ENCODE measurements at places on chromosomes 7 and 10.

GRCh38 chr10:121078672-121079102 lies 227.5 kb downstream of the WDR11 start:
- no peak for DNase-seq

DNA sequence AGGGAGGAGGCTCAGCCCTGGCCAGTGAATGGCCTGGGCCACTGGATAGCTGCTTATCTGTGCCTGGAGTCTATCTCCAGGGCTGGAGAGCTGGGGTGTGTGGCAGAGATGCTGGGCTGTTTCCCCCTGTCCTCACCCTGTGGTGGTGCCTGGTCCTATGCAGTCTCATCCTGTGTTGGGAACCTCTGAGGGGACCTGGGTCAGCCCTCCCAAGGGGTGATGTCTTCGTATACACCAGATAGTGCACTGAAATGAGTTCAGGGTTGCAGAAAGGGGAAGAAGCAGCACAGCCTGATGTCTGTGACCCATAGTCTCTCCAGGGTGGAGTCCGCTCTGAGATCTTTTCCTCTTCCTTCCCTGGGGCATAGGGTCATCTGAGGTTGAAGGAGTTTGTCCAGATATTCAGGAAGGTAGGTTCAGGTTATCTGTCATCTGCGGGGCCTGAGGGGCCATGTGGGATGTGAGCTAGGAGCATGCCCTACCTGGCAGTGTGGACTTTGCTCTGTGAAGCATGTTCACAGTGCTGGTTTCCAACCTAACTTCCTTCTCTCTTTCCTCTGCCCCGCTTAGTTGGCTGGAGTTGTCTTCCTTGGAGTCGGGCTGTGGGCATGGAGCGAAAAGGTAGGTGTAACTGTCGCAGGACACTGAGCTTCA lies 33.4 kb upstream of the SH2D4B start:
- DNase-seq: no peak

GRCh38 chr10:53687800-53688199 lies 915.2 kb upstream of the MBL2 start:
- no peak for DNase-seq

DNA sequence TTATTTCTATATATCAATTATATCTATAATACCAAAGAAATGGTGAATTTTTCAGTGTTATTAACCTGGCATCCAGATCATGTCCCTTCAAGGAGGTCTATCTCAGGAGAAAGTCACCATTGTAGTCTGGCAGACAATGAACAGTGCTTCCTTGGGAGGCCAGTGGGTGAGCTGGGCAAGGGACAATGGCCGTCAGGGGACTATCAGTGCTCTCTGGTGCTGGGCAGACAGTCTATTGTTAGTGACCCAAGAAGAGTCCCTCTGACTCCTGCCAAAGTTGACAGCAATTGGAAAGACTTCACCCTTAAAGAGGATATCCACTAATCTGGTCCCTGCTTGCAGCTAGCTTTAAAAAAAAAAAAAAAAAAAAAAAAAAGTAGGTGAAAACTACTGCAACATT lies 7.1 kb downstream of the JAZF1 start:
- DNase-seq: no peak

GRCh38 chr7:50631639-50632038 lies 66.4 kb upstream of the DDC start:
- no peak for DNase-seq

DNA sequence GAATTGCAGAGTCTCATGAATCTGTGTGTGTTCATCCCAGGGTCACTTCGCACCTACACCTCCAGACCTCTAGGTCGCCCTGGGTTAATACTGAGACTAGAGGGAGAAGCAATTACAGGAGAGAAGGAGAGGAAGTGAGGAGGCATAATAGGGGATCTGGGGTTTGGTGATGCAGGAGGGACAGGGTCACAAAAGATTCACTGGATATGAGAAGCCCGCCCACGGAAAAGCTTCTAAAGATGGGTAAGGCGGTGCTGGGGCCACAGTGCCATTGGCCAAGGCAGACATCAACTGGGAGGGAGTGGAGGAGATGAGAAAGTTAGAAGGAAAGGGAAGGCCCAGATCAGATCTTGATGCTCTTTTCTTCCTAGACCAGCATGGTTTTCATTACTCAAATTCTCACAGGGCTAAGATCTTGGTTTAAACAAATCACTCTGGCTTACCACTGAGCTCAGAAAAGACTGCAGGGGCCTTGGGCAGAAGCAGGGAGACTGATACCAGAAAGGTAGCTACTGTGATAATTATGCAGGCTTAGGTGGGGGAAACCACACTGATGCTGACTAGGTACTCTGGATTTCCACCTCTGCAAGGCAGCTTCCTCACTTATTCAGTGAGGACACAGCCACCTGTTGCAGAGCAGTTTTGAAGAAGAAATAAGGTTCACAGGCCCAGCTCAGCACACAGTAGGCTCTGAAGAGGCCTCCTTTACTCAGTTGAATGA lies 17.4 kb upstream of the ZNF273 start:
- DNase-seq: no peak

DNA sequence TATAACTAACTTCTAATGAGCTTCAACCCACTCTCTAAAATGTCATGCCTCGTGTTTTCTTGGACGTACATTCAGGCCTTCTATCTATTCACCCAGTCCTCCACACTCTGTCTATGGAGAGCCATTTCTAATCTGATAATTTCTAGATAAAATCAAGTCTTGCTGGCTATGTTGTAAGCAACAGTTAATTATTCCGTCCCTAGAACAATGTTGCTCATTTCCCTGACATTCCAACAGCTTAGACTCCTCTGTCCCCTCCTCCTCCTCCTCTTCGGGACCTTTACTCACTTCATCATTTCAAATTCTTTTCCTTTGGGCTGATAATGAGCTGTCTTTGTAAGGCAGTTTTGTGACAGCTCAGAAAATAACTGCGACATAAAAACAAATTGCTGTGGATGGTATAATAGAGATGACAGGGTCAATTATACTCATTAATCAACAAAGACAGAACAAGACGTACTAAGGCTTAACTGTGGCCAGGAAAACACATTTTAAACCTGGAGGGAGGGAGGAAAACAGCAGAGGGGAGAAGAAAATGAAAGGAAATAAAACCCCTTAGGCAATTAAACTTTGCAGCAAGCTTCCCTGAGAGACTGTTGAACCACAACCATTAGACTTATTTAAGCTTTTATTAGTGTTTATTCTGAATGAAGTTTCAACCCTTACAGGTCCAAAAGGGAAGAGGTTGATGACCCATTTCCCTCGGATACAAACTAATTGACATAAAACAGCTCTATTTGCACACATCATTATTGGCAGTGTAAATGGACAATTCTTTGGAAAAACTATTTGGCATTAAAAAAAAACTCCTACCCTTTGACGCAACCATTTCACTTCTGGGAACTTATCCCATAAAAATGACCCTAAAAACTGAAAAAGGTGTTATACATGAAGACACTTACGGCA lies 179.1 kb downstream of the SFMBT2 start:
- DNase-seq: no peak
